ENCODE measurements at places on chromosomes 13 and 19.
A peak's percentile ranks its signal among the peaks of the same experiment; 100 is the strongest.

- no peak for DNase-seq
These were observed 13.6 kb downstream of the HAS1 start for GRCh38 chr19:51710163-51710562.

GRCh38 chr19:39795001-39795400 is 16.3 kb downstream of the LEUTX start:
- DNase-seq = no peak

DNA sequence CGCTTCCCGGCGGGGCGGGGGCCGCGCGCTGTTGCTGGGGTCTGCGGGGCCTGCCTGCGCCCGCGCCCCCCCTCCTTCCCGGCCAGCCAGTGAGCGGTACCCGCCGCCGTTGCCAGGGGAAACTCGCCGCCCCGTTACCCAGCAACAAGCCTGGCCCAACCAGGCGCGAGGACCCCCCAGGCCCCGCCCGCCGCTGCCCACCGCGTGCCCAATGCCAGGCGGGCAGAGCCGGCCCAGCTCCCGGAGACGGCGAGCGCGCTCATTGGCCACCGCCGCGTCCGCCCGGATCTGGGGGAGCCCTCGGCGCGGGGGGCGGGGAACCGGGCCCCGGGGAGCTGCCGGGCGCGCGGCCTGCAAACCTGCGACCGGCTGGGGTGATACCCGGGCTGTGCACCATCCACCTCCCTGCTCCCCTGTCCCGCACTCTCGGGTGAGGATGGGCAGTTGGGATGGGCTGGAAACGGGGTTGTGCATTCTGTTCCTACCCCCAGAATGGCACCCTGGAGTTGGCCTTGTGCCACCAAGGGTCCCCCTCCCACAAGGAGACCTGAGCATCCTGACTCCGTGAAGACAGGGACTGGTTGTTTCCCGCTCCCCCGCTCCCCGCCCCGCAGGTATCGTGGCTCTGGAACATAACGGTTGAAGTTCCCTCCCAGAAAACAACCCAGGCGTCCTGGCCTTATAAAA is 8.8 kb upstream of the BBC3 start:
- peak; percentile 65 for DNase-seq

- DNase-seq = no peak
These were observed 88.2 kb downstream of the KCTD12 start for GRCh38 chr13:76798037-76798436.

- DNase-seq = no peak
These were observed 57.5 kb downstream of the RAB20 start for GRCh38 chr13:110503979-110504499.

GRCh38 chr13:51684076-51684475 is 99.8 kb downstream of the WDFY2 start:
- DNase-seq = no peak

GRCh38 chr13:50589651-50590054 is 253.8 kb downstream of the DLEU7 start:
- DNase-seq = no peak

GRCh38 chr13:23915308-23915707 is 18.0 kb upstream of the C1QTNF9B start:
- DNase-seq = no peak

DNA sequence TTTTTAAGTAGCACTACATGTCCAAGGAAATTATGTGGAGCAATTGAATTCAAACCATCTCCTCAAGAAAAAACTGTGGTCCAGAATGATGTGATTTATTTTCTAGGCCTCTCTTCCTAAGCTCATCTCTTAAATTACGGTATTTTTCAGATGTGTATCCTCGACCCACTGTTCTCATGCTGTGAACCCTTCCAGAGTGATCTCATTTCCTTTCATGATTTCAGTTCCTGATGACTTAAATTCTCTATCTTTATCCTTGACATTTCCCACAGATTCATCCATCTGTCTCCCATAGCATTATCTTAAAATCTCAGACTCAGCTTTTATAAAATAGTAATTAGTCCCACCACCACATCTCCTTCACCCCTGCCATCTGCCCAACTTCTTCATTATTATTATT is 117.6 kb upstream of the SPRY2 start:
- no peak for DNase-seq

DNA sequence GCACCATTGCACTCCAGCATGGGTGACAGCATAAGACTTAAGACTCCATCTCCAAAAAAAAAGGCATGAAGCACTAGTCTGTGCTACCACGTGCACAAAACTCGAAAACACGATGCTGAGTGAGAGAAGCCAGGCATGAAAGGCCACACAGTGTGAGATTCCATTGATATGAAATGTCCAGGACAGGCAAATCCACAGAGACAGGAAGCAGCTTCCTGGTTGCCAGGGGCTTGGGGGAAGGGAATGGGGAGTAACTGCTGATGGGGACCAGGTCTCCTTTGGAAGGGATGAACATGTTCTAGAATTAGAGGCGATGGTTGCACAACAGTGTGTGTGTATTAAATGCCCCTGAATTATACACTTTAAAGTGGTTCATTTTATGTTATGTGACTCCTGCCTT is 15.9 kb upstream of the JUND start:
- DNase-seq = no peak

GRCh38 chr19:29766100-29766499 is 45.7 kb upstream of the CCNE1 start:
- no peak for DNase-seq

- DNase-seq = no peak
These were observed 38.6 kb downstream of the TNFRSF19 start for GRCh38 chr13:23608701-23609413.

DNA sequence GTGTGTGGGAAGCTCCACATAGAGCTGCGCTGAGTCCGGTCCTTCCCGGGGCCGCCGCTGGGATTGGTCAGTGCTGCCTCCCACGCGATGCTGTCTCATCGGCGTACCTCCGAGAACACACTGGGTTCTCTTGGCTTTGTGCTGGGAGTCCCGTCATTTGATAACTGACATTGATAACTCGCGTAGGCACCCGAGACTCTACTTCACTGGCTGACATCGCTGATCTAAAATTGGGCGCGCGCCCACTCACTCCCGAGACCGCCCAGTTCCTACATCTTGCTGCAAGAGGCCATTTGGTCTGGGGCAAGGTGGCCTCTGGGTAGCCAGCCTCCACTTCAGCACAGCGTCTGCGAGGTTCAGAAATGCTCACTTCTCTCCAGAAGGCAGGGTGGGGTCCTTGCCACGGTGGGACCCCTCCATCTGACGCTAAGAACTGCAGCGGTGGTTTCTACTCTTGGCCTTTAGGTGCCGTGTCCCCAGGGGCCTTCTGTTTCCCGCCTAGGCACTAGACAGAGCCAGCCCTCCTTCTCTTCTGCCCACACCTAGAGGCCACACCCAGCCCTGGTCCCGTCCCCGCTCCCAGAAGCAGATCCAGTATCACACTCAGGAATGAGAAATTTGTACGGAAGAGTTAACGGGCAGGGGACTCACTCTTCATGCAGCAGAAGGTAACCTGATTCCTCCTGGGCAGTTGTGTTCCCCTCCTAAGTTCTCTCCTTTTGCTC is 40.7 kb upstream of the ATP11A start:
- no peak for DNase-seq

DNA sequence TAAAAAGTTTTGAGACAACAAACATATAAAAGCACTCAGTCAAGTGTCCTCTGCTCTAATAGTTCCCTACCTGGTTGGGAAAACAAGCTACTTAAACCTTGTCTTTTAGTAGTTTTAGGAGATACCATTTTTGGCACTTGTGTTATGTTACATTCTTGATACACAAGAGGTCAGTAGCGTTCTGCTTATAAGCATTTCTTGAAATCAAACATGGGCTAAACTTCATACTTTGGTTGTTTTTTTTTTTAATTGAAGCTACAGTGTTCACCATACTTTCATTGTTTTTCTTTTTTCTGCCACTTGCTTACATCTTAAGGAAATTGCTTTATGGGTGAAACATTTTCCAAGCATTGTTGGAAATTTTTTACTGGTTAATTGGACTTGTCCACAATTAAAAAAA is 12.9 kb downstream of the NHLRC3 start:
- no peak for DNase-seq

GRCh38 chr13:97122381-97122996 is 99.6 kb upstream of the MBNL2 start:
- DNase-seq = no peak

GRCh38 chr13:111636804-111637203 is 316.4 kb downstream of the TEX29 start:
- DNase-seq = no peak

GRCh38 chr19:20926796-20927195 is 3.7 kb downstream of the ZNF85 start:
- DNase-seq = no peak

DNA sequence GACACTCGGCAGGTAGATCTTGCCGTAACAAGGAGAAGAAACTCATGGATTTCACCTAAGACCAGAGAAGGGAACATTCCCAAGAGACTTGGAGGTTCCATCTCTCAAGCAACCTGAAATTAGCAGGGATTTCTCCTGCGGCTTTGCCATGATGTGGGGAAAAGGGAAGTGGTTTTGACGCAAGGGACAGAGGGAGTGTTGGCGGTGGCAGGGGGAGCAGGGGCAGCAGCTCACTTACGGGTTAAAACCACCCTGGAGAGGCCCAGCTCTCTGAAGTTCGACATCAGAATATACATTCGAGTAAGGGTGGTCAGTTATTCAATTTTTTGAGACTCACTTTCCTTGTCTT is 76.1 kb upstream of the POMP start:
- DNase-seq = no peak

DNA sequence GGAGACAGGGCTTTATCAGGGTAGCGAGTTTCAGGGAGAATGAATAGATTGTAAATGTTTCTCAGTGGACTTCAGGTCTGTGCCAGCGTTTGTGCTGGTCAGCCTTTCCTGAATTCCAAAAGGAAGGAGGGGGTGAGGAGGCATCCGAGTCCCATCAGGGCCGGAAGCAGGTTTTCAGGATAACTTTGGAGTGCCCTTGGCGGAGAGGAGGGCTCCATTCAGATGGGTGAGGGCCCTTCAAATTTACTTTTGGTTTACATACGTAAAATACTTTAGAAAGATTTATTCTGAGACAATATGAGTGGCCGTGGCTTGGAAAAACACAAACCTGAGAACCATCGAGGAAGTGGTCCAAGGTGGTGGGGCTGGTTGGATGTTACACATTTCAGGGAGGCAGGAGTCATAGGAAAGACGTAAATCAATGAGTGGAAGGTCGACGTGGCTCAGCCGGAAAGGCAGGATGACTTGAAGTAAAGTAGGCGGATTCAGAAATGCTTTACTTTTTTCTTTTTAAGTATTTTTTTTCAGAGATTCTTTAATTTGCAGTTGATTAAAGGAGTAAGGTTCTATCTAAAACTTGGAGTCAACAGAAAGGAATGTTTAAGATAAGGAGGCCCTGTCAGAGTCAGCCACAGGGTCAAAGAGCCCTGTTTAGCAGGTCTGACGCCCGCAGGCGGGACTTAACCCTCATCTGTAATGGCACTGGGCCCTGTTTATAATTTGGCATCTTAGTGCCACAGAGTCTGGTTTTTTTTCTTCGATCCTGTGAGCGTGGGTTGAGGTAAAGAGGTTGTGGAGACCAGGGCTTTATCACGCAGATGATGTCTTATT is 32.8 kb downstream of the ATP11A start:
- DNase-seq = no peak

DNA sequence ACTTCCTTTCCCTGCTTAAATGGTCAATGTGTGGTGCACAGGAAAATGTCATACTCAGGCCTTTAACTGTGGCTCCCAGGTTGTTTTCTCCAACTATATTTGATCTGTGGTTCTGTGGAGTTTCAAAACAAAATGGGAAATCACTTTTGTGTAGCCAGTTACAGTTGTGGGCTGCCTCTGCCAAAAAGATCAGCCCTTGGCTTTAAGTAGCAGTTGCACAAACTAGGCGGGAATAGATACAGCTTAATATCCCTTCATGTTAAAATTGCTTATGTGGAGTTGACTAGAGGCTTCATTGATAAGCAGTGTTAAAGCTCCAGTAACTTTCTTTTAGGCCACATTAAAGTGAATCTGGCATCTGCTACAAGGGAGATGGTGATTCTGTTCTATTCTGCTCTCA is 284.8 kb downstream of the SHISA2 start:
- DNase-seq = no peak

- DNase-seq = no peak
These were observed 116.5 kb downstream of the SLITRK1 start for GRCh38 chr13:83765796-83766195.

GRCh38 chr19:38784224-38784623 is 4.8 kb upstream of the LGALS7B start:
- no peak for DNase-seq

DNA sequence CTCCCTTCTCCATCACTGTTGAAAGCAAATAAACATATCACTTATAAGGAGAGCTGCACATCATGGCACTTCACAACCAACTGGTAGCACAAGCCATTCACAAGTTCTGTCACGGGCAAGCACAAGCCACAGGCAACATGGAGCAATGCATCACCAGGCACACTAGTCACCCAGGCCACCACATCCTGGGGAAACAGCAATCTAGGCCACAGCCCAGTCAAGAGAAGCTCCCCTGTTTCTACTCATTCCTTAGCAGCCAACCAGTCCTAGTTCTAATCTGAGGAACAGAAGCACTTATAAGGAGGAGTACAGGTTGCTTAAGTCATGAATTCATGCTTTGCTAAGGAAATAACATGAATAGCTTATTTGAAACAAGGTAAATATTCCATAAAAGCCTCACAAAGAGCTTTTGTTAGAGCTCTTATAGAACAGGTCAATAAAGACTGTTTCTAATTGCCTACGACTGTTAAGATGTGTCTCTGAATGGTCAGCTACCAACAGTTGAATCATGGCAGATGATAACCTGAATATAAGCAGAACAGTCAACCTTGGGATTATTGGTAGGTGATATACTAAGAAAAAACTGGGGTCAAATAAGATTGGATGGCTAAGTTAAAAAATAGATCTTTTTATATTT is 169.0 kb downstream of the TBC1D4 start:
- DNase-seq = peak; percentile 55

GRCh38 chr13:36354842-36355623 is 8.8 kb upstream of the SPART start:
- DNase-seq = no peak

GRCh38 chr19:3983936-3984583 is 1.2 kb downstream of the EEF2 start:
- peak; percentile 59 for DNase-seq

- DNase-seq = peak; percentile 25
These were observed 1.9 kb downstream of the TPM4 start for GRCh38 chr19:16077984-16078758.

DNA sequence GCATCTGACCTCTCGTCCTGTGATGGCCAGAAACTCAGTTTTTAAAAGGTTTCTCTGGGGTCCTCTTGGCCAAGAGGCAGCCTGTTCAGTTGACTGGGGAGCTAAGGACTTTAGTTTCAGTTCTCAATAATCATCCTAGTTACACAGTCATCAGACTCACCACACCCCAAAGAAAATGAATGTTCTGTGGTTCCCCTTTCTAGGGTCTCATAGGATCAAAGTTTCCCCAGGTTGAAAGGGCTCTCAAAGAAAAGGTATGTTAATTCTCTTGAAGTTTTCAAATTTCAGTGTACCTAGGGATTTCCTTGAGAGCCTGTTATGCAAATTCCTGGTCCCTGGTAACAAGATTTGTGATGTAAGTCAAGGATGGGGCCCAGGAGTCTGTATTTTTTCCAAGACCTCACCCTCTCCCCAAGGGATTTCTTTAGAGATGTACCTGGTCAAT is 94.9 kb downstream of the FAM216B start:
- no peak for DNase-seq

All from activated naive CD4-positive, alpha-beta T cell treated with Interleukin-2 at 50 U/mL for 16 hours (primary cell).